ENCODE measurements at places on chromosomes 5 and 9.
A peak's percentile ranks its signal among the peaks of the same experiment; 100 is the strongest.

DNA sequence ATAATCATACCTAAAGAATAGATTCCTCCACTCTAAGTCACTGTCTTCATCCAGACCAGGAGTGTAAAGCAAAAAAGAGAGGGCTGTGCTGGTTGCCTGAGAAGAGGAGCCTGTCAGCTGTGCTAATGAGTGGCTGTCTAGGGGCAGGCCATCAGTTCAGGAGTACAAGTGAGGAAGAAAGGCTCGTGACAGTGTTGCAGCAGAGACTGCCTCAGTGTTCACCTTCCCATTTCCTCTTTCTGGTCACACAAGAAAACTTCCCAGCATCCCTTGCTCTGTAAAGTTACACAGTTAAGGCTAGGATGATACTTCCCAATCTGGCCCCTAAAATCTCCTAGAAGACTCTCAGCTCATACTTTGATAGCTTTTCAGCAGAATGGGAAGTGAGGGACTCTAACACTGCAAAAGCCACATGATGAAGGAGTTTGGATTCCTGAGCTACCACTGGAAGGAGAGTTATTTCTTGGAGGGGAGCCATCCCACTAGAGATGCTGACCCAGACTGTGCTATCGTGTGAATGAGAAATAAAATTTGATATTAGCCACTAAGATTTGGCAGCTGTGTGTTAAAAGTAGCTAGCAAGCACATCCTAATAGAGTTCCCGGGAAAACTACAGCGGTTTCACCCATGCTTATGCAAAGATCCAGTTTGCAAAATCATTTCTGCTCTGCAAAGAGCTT is 67.1 kb downstream of the ADAMTS12 start:
- DNase-seq, result no peak

GRCh38 chr5:125837866-125838265 is 585.3 kb upstream of the GRAMD2B start:
- DNase-seq, result no peak

GRCh38 chr9:134887219-134887618 is 6.6 kb downstream of the FCN2 start:
- DNase-seq, result no peak

GRCh38 chr5:68148096-68148495 is 67.5 kb upstream of the PIK3R1 start:
- DNase-seq, result no peak

- DNase-seq, result no peak
These were observed 327.8 kb downstream of the TMEM167A start for GRCh38 chr5:82749461-82749820.

- no peak for DNase-seq
These were observed 1038.1 kb upstream of the ARRDC3 start for GRCh38 chr5:92421196-92421595.

GRCh38 chr5:1792842-1793266 is 6.8 kb downstream of the MRPL36 start:
- peak; percentile 34 for DNase-seq

DNA sequence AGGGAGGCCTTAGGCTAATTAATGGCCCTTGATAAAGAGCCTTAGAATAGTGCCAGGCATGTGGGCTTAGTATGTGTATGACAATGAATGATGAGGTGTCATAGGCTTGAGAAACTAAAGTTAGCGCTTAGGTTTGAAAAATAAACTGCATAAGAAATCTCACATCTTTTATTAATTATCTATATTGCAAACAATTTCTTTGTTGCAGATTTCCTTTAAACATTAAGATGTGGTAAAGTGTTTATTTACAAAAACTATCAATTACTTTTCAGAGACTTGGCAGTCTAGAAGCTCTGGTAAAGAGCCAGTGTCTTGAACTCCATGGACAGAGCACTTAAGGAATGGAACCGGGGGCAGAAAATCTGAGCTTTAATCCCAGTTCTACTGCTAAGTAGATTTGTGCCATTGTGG is 23.1 kb downstream of the MAP1B start:
- DNase-seq, result no peak

DNA sequence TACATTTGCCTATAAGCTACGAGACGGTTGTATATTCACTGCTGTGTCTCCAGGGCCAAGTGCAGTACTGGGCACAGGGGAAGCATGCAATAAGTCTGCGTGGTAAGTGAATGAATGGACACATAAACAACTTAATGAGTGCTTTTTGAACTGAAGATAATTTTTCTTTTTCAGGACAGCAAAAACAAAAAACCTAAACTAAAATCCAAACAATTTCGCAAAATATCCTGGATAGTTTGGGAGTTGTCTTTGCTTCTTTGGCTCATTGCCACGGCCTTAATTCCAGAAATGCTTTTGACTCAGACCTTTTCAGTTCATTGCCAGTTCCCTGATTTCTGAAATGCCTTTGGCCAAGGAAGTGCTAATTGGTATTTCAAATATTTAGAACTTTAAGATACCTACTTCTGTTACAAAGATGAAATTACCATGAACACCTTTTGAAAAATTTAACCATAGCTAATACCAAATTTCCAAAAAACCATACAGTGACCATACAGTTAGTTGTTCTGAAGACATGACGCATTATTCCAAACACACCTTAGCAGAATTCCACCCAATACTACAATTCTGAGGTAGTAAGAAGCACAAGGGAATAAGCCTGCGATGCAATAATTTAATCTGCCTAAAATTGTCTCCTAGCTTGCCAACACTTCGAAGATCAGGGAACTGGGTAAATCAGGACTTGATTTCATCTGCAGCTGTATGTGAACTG is 42.8 kb downstream of the TEK start:
- no peak for DNase-seq

DNA sequence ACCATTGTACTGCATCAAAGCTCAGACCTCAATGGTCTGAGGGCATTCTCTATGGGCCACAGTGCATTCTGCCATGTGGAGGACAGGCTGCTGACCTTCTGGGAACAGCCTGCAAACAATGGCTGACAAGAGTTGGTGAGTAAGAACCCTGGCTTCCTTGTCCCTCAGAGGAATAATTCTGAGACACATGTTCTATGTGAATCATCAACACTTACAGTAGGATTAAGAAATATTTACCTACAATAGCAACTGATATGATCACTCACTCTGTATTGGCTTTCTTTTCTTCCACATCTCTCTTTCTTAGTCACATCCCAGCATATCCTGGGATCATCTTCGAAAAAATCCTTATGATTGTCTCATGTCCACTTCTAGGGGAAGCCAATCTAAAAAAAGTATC is 306.5 kb upstream of the ITGA1 start:
- no peak for DNase-seq

GRCh38 chr9:121609822-121610637 is 41.4 kb upstream of the DAB2IP start:
- DNase-seq, result no peak

- DNase-seq, result peak; percentile 13
These were observed 1.1 kb downstream of the PTGER4 start for GRCh38 chr5:40680741-40681362.

DNA sequence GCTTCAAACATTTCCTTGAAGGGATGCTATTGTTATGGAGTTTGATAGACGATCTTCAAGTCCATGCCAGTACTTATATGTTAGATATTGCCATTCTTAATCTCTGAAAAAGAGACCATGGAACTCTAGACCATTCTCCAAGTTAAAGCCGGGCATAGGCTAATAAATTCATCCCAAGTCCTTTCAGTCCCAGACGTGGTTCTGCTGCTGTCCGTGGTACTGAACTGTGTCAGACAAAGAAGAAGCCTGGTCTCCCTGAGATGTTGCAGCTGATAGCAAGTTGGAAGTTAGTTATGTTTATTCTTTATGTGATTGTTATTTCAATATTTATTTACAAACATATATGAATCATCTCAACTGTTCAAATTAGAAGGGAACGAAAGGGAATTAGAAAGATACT is 158.7 kb downstream of the NMUR2 start:
- DNase-seq, result no peak

GRCh38 chr9:76630916-76631315 is 133.3 kb upstream of the PCA3 start:
- no peak for DNase-seq

DNA sequence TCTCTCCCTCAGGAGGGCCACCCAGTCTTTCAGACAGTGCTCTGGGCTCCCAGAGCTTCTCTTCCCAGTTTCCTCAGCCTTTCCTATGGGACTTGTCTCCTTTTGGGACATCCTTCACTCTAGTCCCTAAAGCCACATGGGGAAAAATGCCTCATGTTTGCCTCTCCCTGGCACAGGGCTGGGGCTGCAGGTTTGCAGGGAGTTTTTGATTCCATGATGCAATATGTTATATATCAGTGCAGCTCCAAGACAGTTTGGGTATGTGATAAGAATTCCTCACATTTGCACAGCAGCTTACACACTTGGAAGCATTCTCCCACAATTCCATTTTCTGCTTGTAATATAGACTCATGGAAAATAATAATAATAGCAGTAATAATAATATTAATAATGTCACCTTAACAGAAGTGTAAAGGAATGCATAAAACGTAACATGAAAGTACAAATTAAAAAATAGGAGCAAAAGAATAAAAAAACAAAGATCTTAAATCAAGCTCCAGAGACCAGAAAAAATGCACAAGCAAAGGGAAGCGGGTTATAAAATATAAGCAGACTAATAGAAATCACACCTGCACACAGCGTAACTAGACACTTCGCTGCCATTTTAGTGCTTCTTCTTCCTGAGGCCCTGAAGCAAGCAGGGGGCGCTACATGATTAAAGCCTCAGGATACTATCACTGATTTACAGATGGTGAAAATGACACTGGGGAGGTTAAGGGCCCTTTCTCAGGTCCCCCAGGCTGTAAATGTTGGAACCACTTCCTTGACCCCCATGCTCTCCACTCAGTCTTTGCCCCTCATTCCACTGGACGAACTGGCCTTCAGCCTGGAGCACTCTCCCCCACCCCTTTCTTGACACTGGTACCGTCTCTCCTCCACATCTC is 70.0 kb upstream of the IL17B start:
- no peak for DNase-seq

DNA sequence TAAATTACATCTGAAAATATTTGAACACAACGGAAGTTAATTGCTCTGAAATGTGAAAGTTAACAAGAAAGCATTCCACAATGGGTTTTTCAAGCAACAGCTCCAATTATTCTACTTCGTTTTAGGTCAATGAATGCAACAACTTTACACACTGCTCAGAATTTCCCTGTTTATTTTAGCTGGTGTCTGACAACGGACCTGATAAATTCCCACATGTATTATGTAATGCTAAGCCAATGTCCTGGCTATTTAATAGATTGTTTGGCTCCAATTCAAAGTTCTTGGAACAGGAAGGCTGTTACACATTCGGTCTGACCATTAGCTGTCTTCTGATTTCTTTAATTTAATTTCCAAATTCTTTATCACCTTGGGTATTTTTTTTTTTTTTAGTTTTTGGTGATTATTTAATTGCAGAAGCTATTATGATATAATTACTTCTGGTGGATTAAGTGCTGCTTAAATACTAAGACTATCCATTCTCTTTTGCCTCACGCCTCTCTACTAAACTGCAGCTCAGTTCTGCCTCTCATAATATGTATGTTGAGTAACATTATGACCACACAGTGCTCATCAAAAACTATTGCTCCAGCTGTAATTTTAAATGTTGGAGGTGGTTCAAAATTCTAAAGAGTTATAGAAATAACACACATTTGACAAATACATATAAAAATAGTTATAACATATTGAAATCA is 57.9 kb downstream of the MEF2C start:
- no peak for DNase-seq

- no peak for DNase-seq
These were observed 113.4 kb downstream of the CMYA5 start for GRCh38 chr5:79803007-79803406.

DNA sequence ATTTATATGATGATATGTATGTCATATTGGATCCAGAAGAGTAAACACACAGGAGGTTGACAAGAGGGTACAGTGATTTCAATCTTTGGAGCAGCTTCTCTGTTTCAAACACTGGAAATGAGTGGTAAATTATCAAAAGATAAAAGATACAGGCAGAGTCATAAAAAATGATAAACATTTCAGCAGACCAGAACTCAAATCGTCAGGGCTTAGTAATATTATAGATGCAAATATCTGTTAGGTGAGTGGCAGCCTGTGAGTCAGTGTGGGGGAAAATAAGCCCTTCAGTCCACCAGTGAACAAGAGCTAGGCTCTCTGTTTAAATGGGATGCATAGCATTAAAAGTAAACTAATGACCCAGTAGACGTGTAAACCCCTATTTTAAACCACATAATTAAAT is 1378.1 kb downstream of the EFNA5 start:
- DNase-seq, result no peak

DNA sequence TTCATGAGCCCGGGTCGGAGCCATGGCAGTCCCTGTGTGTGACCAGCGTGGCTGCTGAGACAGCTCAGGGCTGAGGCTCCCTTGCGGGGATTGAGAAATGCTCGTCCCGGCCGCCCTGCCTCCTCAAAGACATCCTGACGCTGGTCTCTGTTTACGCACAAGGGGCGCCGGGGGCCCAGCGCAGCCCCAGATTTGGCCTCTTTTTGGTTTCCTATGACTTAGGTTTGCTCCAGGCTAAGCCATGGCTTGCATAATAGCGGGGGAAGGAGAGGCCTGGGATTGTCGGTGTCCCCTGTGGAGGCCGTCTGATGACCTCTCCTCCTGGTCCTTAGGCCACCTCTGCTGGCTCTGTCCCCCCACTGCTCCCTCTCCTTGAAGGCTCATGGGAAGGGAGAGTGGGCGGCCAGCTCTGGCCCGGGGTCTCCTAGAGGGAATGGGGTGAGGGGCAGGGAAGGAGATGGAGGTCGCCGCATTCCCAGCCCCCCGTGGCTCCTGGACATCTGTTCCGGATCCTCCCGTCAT is 3.5 kb downstream of the LAMC3 start:
- no peak for DNase-seq

GRCh38 chr5:148416921-148417320 is 33.2 kb downstream of the FBXO38 start:
- no peak for DNase-seq

DNA sequence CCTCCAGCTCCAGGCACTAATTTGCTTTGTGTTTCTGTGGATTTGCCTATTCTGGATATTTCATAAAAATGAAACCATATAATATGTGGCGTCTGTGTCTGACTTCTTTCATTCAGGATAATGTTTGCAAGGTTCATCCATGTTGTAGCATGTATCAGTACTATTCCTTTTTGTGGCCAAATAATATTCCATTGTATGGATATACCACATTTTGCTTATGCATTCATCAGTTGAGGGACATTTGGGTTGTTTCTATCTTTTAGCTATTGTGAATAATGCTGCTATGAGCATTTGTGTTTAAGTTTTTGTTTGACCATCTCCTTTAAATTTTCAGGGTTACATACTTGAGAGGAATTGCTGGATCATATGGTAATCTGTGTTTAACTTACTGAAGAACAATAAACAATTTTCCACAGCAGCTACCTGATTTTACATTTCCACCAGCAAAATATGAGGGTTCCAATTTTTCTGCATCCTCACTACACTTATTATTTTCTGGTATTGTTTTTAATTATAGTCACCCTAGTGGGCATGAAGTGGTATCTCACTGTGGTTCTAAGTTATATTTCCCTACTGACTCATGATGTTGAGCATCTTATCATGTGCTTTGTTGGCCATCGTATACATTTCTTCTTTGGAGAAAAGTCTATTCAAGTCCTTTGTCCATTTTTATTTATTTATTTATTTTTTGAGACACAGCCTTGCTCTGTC is 63.9 kb downstream of the GCNT4 start:
- no peak for DNase-seq

GRCh38 chr5:56115589-56115988 is 117.5 kb downstream of the ANKRD55 start:
- DNase-seq, result no peak

GRCh38 chr5:152560512-152561137 is 155.5 kb upstream of the NMUR2 start:
- peak; percentile 7 for DNase-seq
